ENCODE measurements at places on chromosomes 1 and 21.

- DNase-seq, result peak; percentile 69
Observed at GRCh38 chr1:227317523-227318015, 723 bp downstream of the CDC42BPA start.

DNA sequence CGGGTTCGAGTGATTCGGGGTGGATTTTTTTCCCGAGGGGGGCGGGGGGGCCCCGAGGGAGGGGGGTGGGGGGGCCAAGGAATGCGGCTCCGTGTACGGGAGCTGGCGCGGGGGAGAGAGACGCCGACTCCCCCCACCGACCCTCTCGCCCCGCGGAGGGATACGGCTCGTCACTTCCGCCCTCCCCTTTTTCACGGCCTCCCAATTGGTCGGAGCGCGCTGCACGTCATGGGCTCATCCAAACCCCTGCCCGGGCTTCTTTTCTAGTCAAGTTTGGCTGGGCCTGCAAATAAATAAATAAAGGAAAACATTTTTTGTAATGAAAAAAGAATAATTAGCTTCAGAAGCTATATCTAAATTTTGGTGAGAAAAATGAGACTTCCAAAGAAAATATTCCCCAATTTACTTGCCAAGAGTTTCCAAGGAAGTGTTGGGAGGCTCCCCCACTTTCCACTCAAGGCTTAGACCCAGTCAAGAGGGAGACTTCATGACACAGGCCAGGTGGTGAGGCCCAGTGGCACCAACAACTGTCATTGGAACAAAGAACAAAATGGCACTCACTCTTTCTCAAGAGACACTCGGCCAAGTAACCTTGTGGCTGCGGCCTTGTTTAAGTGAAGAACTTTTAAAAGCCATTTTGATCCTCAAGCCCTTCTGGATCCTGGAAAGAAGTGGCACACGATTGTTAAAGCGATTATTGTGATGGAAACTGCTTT, at the start of gene POGZ:
POGZ (minus strand) TSS at position 164 of the 716 bp plus-strand sequence. CDS start 17,290 bp downstream, outside the sequence.
- peak; percentile 97 for DNase-seq

DNA sequence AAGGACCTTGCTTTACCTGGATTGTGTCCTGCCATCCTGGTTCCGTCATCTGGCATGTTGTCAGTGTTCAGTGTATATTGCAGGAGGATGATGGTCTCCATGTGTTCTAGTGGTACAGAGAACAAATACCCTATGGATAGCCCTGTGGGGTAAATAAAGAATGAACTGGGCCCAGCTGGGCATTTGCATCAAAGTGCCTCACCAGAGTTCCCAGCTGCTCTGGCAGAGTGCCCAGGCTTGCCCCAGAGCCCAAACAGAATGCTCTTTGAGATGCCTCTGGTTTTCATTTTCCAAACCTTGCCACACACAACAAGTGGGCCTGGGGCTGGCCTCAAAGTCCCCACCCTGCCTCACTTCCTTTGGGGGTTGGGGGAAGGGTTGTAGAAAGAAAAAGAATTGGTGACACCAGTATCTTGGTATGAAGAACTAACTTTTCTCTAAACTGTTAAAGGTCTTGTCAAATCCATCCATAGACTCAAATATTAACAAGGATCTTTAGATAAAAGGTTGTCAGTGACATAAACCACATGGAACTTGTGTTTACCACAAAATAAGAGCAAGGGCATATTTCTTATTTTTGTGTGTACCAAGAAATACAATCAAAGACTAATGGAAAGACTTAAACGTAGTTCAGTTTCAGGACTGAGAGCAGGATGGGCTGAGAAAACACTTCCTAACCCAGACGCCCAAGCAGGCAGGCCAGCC, 82.2 kb downstream of the LMO4 start:
- DNase-seq, result no peak

DNA sequence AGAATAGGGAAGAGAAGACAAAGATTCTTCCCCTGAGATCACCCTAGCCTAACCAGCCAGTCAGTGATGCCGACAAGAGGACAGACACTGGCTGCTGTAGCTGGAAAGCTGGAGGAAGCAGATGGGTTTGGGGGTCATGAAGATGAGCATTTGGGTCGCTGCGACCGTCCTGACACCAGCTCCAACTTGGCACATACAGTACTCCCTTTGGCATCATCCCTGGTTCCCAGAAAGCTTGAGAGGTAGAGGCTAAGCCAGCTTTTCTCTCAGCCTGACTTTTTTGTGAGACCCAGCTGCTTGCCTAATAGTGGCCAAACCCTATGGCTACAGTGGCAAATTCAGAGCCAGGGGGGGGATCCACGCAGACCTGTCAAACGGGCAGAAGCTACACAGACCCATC, 43.0 kb upstream of the IKBKE start:
- DNase-seq, result no peak

DNA sequence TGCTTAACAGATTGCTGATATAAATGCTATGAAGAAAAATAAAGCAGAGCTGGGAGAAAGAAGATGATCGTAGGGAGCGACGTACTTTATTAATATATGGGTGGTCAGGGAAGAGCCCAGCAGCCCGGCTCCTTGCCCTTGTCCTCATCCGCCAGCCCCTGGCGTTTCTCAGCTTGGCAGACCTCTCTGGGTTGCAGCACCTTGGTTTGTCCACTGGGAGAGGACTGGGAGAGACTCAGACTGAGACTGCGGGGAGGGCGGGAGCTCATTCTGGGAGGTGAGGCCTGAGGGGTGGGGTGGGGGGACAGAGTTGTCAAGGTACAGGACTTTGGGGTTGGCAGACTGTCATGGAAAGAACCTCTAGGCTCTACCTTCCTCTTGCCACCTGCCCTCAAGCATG, 3.3 kb upstream of the S100A3 start:
- no peak for DNase-seq

DNA sequence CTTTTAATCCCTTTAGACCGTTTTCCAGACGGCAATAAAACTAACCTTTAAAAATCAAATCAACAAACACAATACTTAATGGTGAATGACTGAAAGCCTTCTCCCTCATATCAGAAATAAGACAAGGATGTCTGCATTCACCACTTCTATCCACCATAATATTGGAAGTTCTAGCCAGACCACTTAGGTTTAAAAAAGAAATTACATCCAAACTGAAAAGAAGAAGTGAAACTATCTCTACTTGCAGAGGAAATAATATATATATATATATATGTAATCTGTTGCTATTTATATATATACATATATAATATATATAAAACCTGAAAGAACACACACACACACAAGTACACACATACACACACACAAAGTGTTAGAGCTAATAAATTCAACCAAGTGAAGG, 100.4 kb downstream of the BRINP3 start:
- no peak for DNase-seq

GRCh38 chr1:39173995-39174380, 30.5 kb upstream of the MACF1 start:
- no peak for DNase-seq

- DNase-seq, result peak; percentile 28
Observed at GRCh38 chr1:227944931-227945890, 2.5 kb downstream of the WNT9A start.

DNA sequence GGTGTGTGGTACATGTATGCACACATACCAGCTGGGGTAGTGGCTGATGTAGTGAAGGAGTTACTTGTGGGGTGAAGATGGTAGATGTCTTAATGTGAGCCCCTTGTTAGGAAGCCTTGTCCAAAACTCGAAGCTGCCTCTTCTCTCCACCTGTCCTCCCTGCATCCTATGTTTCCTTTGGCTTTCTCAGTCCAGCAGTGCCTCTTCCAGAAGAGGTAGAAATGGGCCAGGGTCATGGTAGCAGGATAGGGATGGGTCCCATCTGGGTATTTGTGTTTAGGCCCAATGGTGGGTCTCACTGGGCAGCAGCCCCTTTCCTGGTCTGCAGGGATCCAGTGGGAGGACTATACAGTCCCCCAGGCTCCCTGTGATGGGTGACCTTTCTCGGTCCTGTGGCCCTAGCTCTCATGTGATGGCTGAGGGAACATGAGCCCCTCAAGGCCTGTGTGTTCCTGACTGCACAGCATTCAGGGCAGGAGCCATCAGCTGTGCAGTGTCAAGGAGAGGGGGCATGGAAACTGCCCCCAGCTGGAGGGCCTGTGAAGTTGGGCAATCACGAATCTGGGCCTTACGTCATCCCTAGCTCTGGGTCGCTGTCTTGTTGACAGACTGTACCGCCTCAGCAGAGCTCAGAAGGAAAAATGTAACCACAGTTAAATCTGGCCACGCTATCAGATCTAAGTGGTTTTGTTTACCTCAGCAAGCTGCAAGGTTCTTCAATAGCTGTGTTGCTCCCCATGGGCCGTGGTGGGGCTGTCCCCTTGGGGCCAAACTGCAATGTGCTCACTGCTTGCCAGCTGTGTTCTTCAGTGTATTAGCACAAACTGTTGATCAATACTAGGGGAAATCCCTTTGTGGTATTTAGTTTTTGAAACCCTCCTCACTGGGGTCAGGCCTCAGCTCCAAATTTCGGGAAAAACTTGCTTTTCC, 82.7 kb downstream of the NOS1AP start:
- DNase-seq, result no peak

DNA sequence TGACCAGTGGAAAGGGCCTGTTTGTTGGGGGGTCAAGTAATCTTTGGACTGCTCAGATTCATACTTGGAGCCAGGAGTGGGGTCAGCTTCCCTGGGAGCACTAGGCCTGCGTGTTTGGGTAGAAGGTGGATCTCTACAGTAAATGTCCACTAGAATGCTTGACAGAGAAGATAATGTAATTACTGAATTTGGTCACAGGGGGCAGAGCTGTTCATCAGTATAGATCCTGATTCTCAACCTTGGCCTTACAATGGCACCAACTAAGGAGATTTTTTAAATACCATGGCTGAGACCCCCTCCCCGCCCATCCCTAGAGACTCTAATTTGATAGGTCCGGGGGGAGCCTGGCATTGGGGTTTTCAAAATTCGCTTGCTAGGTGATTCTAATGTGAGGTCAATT, 217.5 kb upstream of the PLXNA2 start:
- no peak for DNase-seq

DNA sequence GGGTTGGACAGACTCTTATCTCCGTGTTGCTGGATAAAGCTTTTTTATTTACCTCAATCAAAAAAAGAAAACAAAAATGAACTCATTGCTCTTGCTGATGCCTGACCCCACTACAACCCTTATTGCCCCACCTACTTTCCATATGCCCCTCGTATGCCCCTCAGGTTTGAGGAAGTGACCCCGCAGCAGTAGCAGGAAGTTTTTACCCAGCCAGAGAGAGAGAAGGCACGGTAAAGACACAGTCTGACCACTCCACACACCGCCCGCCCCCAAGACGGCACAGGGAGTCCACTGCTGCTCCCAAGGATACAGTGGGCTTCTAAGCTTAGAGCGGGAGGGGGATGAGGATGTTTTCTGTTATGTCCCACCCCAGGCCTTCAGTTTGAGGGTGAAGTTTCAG, 9.8 kb downstream of the PLEKHO1 start:
- no peak for DNase-seq

DNA sequence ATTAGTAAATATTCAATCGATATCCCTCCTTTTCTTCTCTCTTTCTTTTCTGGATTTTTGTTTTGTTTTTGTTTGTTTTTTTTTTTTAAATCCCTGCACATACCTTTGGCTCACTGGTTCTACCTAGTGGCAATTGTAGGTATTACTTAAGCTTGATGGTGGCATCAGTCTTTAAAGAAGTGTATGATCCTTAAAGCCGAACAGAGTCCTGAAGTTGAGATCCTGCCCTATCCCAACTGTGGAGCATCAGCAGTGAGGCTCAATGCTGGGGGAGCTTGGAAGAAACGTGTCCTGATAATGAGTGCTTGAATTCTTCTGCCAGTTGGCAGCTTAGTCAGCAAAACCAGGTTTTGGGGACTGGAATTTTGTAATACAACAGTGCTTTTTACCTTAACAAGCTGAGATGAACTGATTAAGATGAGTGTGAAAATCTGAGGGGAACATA, 60.8 kb downstream of the FASLG start:
- DNase-seq, result no peak

DNA sequence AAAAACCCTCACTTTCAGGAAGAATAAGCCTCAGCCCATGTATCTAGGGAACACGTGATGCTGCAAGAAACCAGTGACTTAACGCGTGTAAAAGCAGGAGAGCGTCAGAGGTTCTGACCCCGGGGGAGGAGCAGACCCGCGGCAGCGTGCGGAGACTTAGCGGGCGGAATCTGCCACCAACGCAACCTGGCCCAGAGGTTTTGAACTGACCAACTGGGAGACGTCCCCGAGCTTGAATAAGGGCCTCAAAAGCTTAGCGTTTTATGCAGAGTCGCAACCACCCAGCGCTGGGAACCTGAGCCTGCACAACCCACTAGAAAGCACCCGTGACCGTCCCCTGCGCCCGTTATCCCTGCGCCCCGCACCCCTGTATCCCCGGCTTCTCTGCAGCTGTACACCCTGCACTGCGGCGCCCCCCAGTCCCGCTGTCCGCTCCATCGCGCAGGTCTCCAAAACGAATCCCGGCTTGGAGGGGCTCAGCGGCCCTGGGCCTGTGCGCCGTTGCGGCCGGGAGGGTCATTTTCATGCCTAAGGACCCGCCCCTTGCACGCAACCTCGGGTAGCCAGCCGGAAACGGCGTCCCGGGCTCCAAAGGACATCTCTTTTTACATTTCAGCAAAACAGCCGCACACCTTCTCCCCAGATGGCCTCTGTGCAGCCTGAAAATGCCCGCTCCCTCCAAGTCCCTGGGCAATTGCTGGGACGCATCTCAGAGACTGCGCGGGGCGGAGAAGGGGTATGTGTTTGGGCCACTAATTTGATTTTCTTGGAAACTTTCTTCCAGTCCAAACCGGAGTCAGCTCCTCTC, 29.4 kb upstream of the TRIM17 start:
- peak; percentile 52 for DNase-seq

DNA sequence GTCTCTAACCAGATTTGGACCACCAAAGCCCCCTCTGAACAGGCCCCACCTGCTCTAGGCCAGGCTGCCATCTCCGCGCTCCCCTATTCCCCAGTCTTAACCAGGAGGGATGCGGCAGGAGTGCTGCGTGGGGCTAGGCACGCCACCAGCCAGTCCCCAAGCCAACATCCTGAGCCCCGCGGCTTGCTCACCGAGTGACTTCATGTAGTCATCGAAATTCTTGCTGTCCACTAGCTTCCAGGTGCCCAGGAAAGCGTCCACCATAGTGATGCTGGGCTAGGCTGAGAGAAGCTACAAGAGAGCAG, 173 bp downstream of the FABP3 start:
- no peak for DNase-seq

DNA sequence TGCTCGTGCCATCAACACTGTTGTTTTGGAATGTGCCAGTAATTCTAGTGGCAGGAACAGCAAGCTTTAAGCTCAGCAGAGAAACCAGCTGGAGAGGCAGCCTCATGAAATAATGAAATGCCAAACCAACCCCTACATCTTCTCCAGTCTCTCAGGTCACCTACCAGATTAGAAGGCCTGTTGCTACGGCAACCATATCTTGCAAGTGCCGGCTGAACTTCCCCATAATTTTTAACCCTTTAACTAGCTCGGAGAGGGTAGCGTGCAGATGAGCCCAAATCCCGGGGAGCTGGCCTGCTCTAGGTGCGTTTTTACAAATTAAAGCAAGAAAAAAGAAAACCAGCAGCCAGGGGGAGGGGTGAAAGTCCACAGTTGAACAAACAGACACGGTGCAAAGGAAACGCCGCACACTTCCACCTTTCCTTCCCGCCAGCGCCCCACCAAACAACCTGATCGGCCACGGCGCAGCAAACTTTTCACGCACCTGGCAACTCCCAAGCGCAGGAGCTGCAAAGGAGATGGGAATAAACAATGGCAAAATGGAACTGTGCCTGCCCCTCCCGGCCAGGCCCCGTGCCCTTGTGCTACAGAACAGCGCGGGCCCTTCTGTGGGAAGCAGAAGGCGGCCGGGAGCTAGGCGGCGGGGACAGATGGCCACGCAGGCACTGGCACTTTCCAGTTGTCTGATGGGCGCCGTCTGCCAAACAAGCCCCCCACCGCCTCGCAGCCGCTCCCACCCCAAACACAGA, 50.1 kb downstream of the SSBP3 start:
- DNase-seq, result no peak

All from testis (tissue), 5 donors.